Colonic mucosa (tissue), 4 donors: ENCODE measurements at places on chromosomes 5 and 9.

DNA sequence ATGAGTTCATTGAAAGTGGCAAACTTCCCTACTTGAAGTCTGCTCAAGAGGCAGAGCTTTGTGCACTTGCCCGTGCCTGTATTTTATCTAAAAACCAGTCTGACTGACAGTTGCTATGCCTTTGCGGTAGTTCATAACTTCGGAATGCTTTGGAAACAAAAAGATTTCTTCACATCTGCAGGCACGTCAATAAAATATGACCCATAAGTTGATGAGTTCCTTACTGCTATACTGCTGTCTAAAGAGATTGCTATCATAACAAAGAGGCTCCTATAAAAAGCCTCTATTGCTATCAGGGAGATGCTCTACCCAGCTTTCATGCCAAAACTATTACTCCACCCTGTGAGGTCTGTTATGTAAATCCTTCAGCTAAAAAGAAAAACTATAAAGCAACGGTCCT, 25.4 kb upstream of the RNF20 start:
- DNase-seq, result no peak

DNA sequence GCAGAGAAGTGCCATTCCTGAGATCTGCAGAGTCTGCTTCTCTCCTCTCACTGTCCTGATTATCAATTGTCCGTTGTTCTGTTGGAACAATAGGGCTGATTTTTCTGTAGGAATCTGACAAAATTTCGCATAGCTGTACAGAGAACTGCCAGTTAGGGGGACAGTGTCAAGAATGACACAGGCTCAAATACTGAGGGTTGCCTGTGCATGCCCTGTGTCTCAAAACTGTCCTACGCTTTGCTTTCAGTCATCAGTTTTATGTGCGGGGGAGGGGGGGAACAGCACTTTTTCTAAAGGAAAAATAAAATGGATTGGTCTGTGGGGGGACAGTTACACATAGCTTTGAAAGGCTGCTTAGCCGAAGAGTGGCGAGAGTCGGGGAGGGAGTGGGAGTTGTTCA, 248.6 kb downstream of the PDZD2 start:
- no peak for DNase-seq

GRCh38 chr5:150789943-150790611, 11.5 kb downstream of the SMIM3 start:
- DNase-seq, result no peak

- peak; percentile 71 for DNase-seq
Observed at GRCh38 chr9:22446950-22447617, 460 bp downstream of the DMRTA1 start.

GRCh38 chr9:99024959-99025358, 80.0 kb upstream of the TGFBR1 start:
- DNase-seq, result no peak

GRCh38 chr5:19986031-19986619, 1.9 kb downstream of the CDH18 start:
- no peak for DNase-seq

DNA sequence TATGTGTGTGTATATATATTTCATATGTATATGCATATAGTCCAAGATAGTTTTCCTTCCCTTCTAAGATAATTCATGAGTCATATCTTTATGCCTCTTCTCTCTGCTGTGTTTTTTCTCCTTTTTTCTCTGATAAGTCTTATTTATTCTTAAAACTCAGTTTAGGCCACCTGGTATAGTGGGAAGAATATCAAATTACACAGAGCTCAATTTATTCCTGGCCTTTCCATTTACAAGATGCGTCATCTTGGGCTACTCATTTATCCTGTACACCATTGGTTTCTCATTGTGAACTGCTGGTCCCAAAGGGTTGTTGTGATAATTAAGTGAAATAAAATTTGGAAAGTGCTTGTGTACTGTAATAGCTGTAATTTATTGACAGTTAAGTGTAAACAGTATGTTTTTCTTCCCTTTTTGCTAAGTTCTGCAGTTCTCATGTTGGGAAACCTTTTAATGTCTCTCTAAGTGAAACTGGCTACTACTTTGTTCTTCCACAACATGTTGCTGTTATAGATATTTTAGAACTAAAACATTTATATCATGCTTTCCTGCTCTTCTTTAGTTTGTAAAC, 19.4 kb downstream of the CCDC171 start:
- no peak for DNase-seq

GRCh38 chr9:96150324-96151227, 151.4 kb downstream of the HSD17B3 start:
- no peak for DNase-seq

- no peak for DNase-seq
Observed at GRCh38 chr5:66669086-66669861, 73.1 kb downstream of the MAST4 start.
